Hepatocyte (in vitro differentiated cells): ENCODE measurements at places on chromosomes 4 and X. TPM values are rescaled to one million over a fixed set of nuclear protein-coding genes. Genes with fewer than 3 reads are reported as not detected.

GRCh38 chrX:10660171-10660570 is 39.8 kb upstream of the MID1 start:
- no peaks in the 10 kb centered on the region for H3K4me1 ChIP-seq
- H3K27me3 ChIP-seq: no peaks in the 10 kb centered on the region
- H3K4me3 ChIP-seq: no peak overlapping the region
- no peak for DNase-seq

- no peaks in the 10 kb centered on the region for H3K27me3 ChIP-seq
- H3K4me1 ChIP-seq: no peaks in the 10 kb centered on the region
- no peak overlapping the region for H3K27ac ChIP-seq
Measured at GRCh38 chr4:89337681-89338080, 30.1 kb upstream of the GPRIN3 start.

The EGFL6 gene
- 115 and 116 TPM in 2 replicates for total RNA-seq

The ZGRF1 gene
- 9.9 and 20.5 TPM in 2 replicates for total RNA-seq

GRCh38 chr4:44861756-44862155 is 135.4 kb upstream of the GNPDA2 start:
- H3K27ac ChIP-seq: no peak overlapping the region
- H3K4me3 ChIP-seq: no peak overlapping the region
- H3K4me1 ChIP-seq: no peaks in the 10 kb centered on the region
- H3K36me3 ChIP-seq: no peaks in the 10 kb centered on the region
- H3K27me3 ChIP-seq: no peaks in the 10 kb centered on the region
- DNase-seq: no peak

The CCKAR gene
- total RNA-seq: 0.77 TPM in 1 of 2 replicates, not detected in the other

DNA sequence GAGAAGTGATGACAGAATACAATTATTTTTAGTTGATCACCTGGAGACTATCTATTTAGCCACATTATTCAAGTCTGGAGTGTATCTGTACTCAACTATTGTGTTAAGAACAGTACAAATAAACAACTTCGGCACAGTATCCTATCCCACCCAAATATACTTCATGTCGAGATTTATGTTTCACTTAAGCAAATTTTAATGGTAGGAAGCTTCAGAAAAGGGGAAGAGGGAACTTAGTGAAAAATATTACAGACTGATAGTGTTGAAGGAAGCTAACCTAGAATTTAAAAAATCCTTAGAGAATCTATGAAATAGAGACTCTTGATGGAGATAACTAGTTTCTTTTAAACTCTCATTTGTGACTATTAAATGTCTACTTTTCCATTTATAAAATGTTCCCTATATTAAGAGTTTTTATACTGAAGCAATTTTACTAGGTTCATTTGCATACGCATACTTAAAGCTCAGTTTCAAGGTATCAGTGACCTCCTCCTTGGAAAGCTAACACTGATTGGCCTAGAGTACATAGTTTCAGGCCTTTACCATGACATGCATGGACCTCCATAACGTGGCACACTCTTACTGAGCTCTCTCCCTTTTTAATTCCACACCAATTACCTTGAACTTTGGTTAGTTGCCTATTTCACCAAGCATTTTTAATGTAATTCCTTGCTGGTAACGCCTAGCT is 197.7 kb downstream of the CAMK2D start:
- no peaks in the 10 kb centered on the region for H3K27me3 ChIP-seq
- no peaks in the 10 kb centered on the region for H3K36me3 ChIP-seq
- no peak overlapping the region for H3K4me3 ChIP-seq
- no peaks in the 10 kb centered on the region for H3K4me1 ChIP-seq

GRCh38 chr4:72430050-72430449 is 139.0 kb downstream of the ADAMTS3 start:
- H3K4me3 ChIP-seq: no peak overlapping the region
- no peaks in the 10 kb centered on the region for H3K4me1 ChIP-seq
- no peak overlapping the region for H3K27ac ChIP-seq
- DNase-seq: no peak

DNA sequence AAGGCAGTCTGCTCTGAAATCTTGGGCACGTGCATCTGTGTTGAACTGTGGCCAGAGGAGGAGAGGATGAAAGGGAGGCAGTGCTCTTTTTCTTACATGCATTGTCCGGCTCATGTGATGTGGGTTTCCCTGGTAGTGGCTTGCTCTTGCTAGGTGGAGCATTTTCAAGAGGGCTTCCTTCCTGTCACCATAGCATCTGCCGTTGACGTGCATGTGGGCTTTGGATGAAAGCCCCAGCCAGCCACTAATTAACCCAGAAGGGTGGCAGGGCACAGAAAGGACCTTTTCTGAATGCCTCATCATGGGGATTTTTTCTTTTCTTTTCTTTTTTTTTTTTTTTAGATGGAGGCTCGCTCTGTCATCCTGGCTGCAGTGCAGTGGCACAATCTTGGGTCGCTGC is 121.3 kb downstream of the GPR143 start:
- DNase-seq: no peak
- H3K36me3 ChIP-seq: no peaks in the 10 kb centered on the region
- H3K27ac ChIP-seq: no peak overlapping the region
- H3K4me1 ChIP-seq: no peaks in the 10 kb centered on the region
- no peak overlapping the region for H3K4me3 ChIP-seq

GRCh38 chr4:93414041-93414550 is 414.5 kb upstream of the ATOH1 start:
- no peaks in the 10 kb centered on the region for H3K36me3 ChIP-seq
- no peak for DNase-seq
- no peak overlapping the region for H3K4me3 ChIP-seq
- H3K4me1 ChIP-seq: no peaks in the 10 kb centered on the region

DNA sequence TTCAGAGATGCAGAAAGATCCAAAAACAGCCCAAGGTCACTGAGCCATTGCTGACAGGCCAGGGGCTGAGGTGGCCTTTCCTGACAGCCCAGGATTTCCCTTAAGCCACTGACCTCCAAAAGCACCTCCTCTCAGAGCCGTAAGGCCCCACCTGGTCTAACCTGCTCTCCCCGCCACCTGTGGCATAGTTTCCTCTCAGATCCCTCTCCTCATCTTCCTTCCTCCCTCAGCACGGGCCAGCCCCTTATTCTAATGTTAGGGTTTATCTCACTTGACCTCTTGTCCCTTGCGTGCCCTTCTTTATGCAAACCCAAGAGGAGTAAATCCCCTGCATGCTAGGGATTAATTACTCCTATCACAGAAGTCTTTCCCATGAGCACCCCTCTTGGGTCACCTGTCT is 113.0 kb downstream of the RBM47 start:
- H3K4me3 ChIP-seq: no peak overlapping the region
- peaks cover 6% of the 10 kb centered on the region for H3K4me1 ChIP-seq
- peak; percentile 22 for DNase-seq
- H3K27ac ChIP-seq: peak overlapping the region; percentile 95
- no peaks in the 10 kb centered on the region for H3K36me3 ChIP-seq
- no peaks in the 10 kb centered on the region for H3K27me3 ChIP-seq

The TLR10 gene
- not detected in 2 replicates for total RNA-seq

- H3K36me3 ChIP-seq: no peaks in the 10 kb centered on the region
- no peaks in the 10 kb centered on the region for H3K27me3 ChIP-seq
- no peak overlapping the region for H3K27ac ChIP-seq
Measured at GRCh38 chrX:123570011-123570590, 162.8 kb downstream of the THOC2 start.

The NAP1L2 gene
- total RNA-seq: 1.6 and 2.3 TPM in 2 replicates

DNA sequence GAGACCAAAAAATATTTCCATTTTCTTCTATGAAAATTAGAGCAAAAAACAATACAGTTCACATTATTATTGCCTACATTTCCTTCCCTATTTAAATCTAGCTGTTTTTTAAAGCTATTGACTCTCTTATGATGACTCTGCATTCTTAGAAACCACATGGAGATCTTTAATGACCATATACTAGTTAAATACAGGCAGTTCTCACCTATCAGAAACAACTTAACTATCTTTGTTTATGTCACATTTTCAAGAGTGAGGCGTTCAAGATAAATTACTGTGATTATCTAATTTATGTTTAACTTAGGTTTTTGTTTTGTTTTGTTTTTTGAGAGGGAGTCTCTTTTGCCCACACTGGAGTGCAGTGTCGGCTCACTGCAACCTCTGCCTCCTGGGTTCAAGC is 3.0 kb downstream of the CISD2 start:
- DNase-seq: no peak
- no peaks in the 10 kb centered on the region for H3K36me3 ChIP-seq
- peaks cover 9% of the 10 kb centered on the region for H3K4me1 ChIP-seq
- no peak overlapping the region for H3K27ac ChIP-seq
- H3K4me3 ChIP-seq: no peak overlapping the region

DNA sequence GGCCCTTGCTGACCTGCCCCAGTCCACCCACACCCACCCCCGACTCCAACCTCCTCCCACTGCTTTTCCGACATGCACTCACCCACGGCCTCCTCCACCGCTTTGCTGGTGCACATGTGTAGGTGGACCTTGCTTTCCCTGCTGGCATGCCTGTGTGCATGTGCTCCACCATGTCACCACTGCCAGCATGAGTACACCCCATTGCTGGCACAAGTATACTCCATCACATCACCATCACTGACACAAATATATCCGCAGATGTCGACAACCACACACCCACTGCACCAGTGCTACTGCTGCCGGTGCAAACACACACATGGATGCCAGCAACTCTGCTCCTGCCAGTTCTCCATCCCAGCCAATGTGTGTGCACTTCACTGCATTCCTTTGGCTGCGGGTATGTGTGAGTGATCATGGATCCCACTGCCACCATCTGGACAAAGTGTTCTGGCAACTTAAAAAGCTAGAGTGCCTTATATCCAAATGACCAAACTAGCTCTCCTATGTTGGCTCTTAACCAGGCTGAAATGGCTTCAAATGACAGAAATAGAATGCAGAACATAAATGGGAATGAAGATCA is 1072.3 kb downstream of the RAPGEF2 start:
- no peak for DNase-seq
- H3K27ac ChIP-seq: no peak overlapping the region

DNA sequence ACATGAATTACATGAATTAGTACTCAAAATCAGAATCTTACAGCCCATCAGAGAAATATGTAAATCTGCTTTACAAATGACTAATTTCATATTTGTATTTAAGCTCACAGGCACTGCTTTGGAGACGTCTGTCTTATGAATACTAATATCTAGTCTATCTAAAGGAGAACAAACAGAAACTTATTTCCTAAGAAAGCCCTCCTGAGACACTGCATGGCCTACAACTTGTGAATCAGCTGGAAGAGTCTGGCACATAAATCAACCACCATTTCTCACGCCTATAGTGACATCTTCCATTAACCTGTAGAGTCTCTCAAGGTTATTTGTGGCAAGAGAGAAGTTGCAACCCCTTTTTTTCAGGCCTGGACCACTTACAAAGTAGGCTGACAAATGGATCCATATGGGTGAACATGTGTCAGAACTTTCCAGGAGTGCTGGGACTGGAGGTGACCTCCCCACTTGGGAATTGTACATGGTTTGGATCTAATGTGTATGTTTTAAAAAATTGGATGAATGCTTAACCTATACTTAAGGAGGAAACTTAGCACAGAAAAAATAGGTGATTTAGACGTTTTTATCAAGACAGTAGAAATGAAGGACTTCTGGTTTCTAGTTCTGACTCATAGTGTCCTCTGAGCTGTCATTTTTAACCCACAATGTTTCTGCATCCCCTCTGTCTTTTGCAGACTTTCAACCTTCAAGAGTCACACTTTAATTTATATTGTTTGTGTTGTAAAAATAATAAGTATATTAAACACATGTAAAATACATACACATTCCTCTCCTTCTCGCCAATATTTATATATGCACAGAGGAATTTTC is 83.2 kb upstream of the ARHGAP24 start:
- no peaks in the 10 kb centered on the region for H3K36me3 ChIP-seq
- DNase-seq: no peak
- H3K4me3 ChIP-seq: no peak overlapping the region
- no peak overlapping the region for H3K27ac ChIP-seq
- no peaks in the 10 kb centered on the region for H3K4me1 ChIP-seq

DNA sequence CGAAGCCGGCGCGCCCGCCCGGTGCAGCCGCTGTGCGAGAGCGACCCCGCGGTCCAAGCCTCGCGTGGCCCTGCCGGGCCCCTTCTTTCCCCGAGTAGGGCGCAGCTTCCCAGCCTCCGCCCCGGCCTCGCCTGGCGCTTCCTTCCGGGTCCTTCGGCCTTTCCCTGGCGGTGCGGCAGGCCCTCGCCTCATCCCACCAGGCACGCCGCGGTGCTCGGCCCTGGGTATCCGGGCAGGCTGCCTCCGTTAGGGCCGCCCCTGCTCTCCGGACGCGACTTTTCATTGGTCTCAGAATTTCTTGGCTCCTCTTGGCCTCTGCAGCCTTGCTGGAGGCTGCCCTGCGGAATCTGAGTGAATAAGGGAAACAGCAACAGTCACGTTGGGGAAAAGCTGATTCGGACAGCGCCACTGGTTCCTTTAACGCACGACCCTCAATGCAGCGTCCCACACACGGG is 429 bp downstream of the UVSSA start:
- H3K36me3 ChIP-seq: no peaks in the 10 kb centered on the region
- no peaks in the 10 kb centered on the region for H3K27me3 ChIP-seq
- peak overlapping the region; percentile 35 for H3K4me3 ChIP-seq
- peak overlapping the region; percentile 97 for H3K27ac ChIP-seq
- peak; percentile 85 for DNase-seq

The ZMAT1 gene
- total RNA-seq: 2.5 and 4.1 TPM in 2 replicates

DNA sequence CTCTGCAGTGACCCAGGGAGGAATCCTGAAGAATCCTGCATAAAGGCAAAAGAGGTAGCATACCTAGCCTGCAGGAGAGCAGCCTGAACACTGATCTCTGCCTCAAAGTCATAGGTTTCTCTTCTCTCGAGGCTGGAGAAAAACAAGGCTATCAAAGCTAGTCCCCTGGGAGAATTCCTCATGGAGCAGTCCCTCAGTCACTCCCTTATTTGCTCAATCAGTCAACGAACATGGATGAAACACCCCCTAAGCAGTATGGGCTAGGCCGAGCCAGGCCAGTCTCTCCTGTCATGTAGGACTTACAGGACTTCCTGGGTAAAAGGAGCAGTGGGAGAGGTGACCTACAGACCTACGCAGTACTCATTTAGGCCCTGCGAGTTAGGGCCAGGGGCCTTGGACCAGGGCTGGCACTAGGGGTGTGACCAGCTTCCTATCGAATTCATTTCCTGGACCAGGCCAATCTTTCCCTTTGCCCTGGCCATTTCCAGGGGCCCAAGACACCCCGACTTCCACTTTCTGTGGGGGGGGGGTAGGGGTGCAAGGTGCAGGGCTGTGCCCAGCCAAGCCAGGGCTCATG is 164.1 kb downstream of the EFNB1 start:
- H3K4me3 ChIP-seq: no peak overlapping the region
- no peaks in the 10 kb centered on the region for H3K27me3 ChIP-seq
- H3K4me1 ChIP-seq: peaks cover 21% of the 10 kb centered on the region
- no peaks in the 10 kb centered on the region for H3K36me3 ChIP-seq
- H3K27ac ChIP-seq: no peak overlapping the region

The PPP2R2C gene
- total RNA-seq: 0.48 and 0.67 TPM in 2 replicates

- H3K4me3 ChIP-seq: no peak overlapping the region
- H3K27ac ChIP-seq: no peak overlapping the region
- DNase-seq: peak; percentile 17
- H3K27me3 ChIP-seq: no peaks in the 10 kb centered on the region
Measured at GRCh38 chrX:50432829-50433289, 37.8 kb downstream of the DGKK start.

- peaks cover 18% of the 10 kb centered on the region for H3K4me1 ChIP-seq
- H3K4me3 ChIP-seq: no peak overlapping the region
- DNase-seq: peak; percentile 29
- H3K27me3 ChIP-seq: no peaks in the 10 kb centered on the region
- peak overlapping the region; percentile 89 for H3K27ac ChIP-seq
Measured at GRCh38 chr4:77347351-77347966, 190.5 kb downstream of the CCNG2 start.

- H3K4me3 ChIP-seq: no peak overlapping the region
- no peaks in the 10 kb centered on the region for H3K4me1 ChIP-seq
- no peaks in the 10 kb centered on the region for H3K36me3 ChIP-seq
- H3K27me3 ChIP-seq: no peaks in the 10 kb centered on the region
Measured at GRCh38 chrX:119187298-119187697, 48.8 kb upstream of the PGRMC1 start.

The LUZP4 gene
- total RNA-seq: not detected in 2 replicates

The IBSP gene
- total RNA-seq: 0.07 TPM in 1 of 2 replicates, not detected in the other
